Stimulated activated CD4-positive, alpha-beta T cell treated with anti-CD3 and anti-CD28 coated beads, Interleukin-12 subunit alpha, Interleukin-12 subunit beta, amount 100 ng/mL, for 24 hours (primary cell): ENCODE measurements at places on chromosomes 4 and X.
A peak's percentile ranks its signal among the peaks of the same experiment; 100 is the strongest.

DNA sequence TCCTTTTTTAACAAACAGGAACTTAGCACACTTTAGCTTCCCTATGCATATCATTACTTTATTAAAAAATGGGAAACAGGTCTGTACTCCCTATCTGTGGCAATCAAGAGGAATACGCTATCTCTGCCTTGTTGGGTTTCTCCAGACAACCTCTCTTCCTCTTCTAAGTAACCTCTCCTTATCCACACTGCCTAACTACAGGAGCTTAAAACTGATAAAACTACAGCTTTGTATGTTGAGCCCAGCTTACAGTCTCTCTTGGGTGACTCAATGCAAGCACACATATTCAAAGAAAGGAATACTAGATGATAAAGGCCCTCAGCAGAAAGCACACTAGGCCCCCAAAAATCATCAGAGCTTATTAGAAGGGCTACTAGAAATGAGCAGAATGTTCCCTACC is 8.9 kb downstream of the NUP62CL start:
- no peak for DNase-seq

DNA sequence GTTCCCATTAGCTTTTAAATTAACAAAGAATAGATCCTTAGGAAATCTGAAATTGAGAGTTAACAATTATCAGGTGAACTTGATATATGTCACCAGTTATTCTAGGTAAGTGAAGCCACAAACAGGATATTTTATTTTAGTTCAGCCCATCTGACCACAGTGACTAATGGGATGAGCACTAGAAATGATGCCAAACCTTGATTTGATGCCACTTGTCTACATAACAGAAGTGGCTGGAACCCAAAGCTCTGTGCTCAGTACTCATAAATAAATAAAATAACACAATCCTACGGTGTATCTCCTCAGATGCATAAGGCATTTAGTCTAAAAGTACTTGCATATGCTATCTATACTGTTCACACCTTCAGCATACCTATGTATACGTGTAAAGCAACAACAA is 12.2 kb downstream of the SLITRK4 start:
- DNase-seq = no peak

DNA sequence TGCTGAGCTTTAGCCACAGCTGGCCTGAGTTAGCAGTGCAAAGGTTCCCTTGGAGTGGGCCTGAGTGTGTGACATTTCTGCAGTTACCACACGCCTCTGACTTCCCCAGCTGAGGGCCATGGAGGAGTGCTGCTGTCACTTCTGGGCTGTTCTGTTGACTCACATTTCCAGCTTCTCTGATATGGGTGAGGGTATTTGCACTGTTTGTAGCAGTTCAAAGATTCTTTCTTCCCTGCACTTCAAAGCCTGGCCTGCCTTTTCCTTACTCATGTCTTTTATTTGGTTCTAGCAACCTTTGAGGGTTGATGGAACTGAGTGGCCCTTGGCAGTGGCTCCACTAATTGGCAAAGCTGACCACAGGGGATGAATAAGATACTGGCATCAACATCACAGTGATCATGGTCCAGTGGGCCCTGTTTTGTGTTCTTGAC is 26.4 kb upstream of the SCML1 start:
- no peak for DNase-seq

DNA sequence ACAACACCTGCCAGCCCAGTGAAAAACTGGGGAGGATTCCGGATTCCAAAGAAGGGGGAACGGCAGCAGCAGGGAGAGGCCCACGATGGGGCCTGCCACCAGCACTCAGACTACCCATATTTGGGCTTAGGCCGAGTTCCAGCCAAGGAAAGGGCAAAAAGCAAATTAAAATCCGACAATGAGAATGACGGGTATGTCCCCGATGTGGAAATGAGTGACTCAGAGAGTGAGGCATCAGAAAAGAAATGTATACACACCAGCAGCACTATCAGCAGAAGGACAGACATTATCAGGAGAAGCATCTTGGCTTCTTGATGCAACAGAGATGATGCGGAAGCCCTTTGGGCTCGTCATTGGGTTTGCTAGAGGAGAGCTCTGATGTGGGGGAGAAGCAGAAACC is 62.4 kb downstream of the JADE1 start:
- no peak for DNase-seq

DNA sequence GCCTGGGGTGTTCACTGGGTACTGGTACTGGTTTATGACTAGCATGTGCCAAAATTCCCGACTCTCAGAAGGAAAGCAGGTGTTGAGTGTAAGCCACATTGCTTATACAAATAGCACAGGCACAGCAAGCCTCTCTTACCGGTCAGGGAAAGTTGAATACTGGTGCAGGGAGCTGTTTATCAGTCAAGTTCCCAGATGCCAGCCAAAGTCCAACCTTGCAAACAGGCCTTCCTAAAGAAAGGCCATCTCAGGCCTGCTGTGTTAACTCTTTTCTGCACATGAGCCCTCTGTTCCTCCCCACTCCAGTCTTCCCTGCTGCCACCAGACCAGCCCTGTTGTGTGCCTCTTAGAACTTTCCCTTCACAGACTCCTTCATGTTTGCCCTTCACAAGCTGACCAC is 34.2 kb downstream of the PKD2 start:
- no peak for DNase-seq

GRCh38 chr4:187276736-187277408 is 553.2 kb upstream of the FAT1 start:
- no peak for DNase-seq

GRCh38 chr4:148980782-148981480 is 538.7 kb upstream of the NR3C2 start:
- no peak for DNase-seq

DNA sequence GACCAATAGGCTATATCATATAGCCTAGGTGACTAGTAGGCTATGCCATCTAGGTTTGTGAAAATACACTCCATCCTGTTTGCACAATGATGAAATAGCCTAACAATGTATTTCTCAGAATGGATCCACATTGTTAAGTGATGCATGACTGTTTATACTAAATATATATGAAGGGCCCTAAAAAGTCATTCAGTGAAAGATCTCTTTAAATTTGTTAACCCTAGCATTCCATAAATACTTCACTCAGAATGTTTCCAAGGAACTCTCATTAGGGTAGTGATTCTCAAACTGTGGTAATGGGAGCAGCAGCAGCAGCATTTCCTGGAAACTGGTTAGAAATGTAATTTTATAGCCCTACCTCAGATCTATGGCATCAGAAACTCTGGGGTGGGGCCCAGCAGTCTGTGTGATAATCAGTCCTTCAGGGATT is 74.9 kb downstream of the PRRG1 start:
- DNase-seq = no peak

DNA sequence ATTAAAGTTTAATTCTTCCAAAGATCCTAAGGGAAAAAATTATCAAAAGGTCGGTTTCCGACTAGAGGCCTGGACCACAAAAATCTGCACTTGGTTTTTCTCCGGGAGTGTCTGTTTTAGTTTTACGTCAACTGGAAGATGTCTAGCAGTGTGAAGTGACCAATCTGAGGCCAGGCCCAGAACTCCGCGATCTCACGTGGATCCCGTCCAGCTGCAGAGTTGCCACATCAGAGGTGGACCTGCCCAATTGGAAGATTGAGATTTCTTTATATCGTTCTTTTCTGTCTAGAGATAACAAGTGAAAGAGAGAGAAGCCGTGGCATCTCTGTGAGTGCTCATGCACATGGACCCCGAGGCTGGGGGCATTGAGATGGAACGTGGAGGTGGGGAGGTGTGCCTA is 115.8 kb downstream of the AFF1 start:
- DNase-seq = no peak

GRCh38 chr4:62470020-62470419 is 1269.9 kb downstream of the ADGRL3 start:
- no peak for DNase-seq

DNA sequence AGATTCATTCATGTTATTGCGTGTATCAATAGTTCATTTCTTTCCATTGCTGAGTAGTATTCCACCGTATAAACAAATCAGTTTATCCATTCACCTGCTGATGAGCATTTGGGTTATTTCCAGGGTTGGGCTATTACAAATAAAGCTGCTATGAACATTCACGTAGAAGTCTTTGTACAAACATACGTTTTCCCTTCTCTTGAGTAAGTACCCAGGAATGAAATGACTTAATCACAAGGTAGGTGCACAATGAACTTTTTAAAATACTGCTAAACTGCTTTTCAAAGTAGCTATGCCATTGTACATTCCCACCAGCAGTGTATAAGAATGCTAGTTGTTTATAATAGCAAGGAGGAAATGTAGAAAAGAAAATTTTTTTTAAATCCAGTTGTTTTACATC is 35.9 kb downstream of the SYTL4 start:
- DNase-seq = no peak

DNA sequence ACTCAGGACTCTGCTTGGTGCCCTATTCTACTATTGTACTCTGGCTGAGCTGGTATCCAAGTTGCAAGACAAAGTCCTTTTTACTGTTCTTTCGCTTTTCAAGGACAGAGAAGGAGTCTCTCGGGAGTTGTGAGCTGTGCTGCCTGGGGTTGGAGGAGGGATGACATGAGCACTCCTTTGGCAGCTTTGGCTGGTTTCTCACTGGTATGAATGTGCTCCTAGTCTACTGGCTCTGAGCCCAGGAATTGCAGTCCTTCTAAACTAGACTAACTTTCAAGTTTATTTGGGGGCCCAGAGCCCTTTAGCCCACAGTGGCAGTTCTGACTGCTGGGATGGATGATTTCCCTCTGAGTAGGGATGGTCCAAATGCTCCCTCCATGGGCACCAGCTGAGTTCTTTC is 997.1 kb downstream of the RAB28 start:
- no peak for DNase-seq

GRCh38 chr4:96293806-96294205 is 453.9 kb downstream of the PDHA2 start:
- DNase-seq = no peak

GRCh38 chrX:88672261-88672660 is 74.8 kb upstream of the CPXCR1 start:
- no peak for DNase-seq

GRCh38 chrX:69503782-69504625 is at the start of gene NALF2:
TSS of gene NALF2 (plus strand) at chrX:69504326. CDS start at chrX:69505283, 957 bp downstream.
- peak; percentile 24 for DNase-seq

- no peak for DNase-seq
These were observed 277.1 kb upstream of the DIAPH2 start for GRCh38 chrX:96407501-96407900.

- DNase-seq = no peak
These were observed 39.4 kb downstream of the PPP1R2C start for GRCh38 chrX:42738552-42738951.

DNA sequence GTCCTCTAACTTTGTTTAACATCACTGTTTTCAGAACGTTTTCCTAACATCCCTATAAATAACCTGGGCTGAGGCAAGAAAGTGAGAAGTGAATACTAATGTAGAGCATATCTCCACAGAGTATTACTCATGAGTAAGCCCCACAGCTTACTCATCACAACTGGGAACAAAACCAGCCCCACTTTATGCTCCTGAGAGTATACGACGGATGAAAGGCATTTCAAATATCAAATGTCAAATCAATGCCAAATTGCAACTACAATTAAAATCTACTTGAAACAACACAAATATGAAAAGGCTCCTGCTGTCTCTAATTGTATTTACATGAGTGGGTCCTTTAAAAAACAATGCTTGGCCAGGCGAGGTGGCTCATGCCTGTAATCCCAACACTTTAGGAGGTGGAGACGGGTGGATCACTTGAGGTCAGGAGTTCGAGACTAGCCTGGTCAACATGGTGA is 41.2 kb downstream of the SH3RF1 start:
- DNase-seq = no peak

GRCh38 chr4:123412700-123413512 is 16.3 kb downstream of the SPRY1 start:
- DNase-seq = no peak

DNA sequence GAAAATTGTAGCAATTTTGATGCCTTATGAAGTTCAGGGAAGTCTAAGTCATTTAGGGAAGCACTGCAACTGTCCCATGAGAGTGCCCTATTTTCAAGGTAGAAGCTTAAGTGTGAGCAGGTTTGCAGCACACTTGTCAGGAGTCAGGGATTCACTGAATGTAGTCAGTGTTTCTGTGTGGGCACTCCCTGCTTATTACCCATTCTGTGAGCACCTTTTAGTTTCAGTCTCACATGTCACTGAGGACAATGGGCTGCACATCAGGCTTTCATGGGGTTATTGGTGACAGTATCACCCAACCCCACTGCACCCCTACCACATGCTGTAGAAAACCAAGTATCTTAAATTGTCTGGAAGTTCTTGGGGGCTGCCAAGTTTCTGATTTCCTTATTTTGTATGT is 2.9 kb upstream of the CCNG2 start:
- DNase-seq = no peak

- DNase-seq = no peak
These were observed 32.1 kb downstream of the TMEM131L start for GRCh38 chr4:153497988-153498967.

GRCh38 chrX:56803850-56804681 is 75.0 kb downstream of the NBDY start:
- DNase-seq = no peak

DNA sequence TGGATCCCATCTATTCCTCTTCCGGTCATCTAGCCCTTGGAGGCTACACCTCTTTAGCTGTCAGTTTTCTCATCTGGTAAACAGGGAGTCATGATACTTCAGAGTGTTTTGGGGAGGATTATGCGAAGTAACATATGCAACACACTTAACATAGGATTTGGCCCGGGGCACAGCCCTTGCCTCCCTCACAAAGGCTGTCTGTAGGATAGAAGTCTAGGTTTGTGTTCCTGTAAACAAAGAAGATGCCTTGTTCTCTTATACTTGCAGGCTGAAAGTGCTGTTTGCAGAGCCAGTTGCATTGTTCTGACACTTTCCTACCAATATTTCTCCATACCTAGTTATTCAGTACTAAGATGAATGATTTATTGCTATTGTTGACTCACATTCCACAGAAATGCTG is 2.2 kb upstream of the APELA start:
- no peak for DNase-seq

GRCh38 chr4:155114790-155115189 is 93.6 kb upstream of the NPY2R start:
- DNase-seq = no peak

- DNase-seq = no peak
These were observed 178.6 kb upstream of the DIPK2B start for GRCh38 chrX:45379236-45379635.

DNA sequence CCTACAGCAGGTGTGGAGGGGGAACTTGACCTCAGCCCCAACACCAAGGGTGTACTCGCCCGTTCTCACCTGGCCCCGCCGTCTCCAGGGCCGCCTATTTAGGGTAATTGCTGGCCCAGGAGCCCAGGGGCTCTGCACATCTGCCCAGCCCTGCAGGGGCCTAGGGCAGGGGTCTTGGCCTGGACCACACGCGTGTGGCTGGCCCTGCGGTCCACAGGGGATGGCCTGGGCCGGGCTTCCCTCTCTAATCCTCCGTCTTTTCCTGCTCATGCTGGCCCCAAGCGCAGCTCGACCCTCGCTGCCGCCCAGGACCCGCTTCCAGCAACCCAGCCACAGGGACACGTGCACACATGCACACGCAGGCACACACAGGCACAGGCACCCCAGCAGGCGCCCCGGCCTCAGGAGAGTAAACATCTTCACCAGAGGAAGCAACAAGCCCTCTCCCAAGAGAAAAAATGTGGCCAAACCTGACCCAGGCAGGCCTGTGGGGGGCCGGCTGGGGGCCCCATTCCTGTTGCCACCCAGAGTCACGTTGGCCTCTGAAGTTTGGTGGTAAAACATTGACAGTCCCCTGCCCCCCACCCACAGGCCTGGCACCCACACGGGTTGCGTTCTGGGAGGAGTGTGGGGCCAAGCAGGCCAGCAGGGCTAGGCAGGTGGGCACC is 24.6 kb upstream of the FGFR3 start:
- DNase-seq = no peak

GRCh38 chr4:16212138-16212782 is 14.0 kb downstream of the TAPT1 start:
- no peak for DNase-seq

GRCh38 chr4:153154007-153154975 is 50.0 kb upstream of the TRIM2 start:
- no peak for DNase-seq

- no peak for DNase-seq
These were observed 39.9 kb upstream of the PCDH18 start for GRCh38 chr4:137572163-137572562.
